ENCODE measurements at places on chromosomes 6 and 20. TPM values are rescaled to one million over a fixed set of nuclear protein-coding genes. Genes with fewer than 3 reads are reported as not detected.
A peak's percentile ranks its signal among the peaks of the same experiment; 100 is the strongest.

DNA sequence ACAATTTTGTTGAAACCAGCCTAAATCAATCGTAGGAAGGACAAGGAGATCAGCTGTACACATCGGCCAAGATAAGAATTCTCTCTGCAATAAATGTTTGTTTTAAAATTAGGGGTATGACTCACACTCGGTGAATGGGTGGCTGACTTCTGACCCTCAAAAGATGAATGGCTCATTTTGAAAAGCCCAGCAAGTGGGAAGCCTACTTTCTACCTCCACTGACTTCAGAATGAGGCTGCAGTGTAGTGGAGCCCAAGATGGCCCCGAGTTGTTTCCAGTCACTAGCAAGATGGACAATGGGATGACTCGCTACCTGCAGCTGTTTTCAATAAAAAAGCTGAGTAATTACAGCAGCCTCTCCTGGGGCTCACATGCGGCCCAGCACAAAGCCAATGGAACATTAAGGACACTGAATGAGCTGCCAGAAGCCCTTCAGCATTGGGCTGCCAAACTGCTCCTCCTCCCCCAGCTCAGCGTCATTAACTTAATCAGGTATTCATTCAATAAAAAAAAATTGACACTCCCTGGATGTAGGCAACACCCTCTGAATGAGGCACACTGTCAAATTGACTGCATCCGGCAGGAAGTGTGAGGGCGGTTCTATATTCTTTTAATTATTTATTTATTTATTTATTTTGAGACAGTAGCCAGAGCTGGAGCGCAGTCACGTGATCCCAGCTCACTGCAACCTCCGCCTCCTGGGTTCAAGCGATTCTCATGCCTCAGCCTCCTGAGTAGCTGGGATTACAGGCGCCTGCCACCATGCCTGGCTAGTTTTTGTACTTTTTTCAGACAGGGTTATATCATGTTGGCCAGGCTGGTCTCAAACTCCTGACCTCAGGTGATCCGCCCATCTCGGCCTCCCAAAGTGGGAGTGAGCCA, 107.3 kb downstream of the GMPR start:
- H3K27ac ChIP-seq, result peak overlapping the region; percentile 51
- no peak overlapping the region for H3K4me3 ChIP-seq
- H3K36me3 ChIP-seq, result no peaks in the 10 kb centered on the region
- H3K27me3 ChIP-seq, result no peaks in the 10 kb centered on the region
- H3K4me1 ChIP-seq, result peaks cover 17% of the 10 kb centered on the region

PPIL6 gene
- total RNA-seq, result 2.2 TPM

GRCh38 chr20:38700141-38700540, 24.1 kb upstream of the SLC32A1 start:
- H3K27ac ChIP-seq, result no peak overlapping the region
- H3K27me3 ChIP-seq, result peaks cover 44% of the 10 kb centered on the region
- DNase-seq, result no peak
- H3K4me1 ChIP-seq, result no peaks in the 10 kb centered on the region
- H3K4me3 ChIP-seq, result no peak overlapping the region
- no peaks in the 10 kb centered on the region for H3K36me3 ChIP-seq

DNA sequence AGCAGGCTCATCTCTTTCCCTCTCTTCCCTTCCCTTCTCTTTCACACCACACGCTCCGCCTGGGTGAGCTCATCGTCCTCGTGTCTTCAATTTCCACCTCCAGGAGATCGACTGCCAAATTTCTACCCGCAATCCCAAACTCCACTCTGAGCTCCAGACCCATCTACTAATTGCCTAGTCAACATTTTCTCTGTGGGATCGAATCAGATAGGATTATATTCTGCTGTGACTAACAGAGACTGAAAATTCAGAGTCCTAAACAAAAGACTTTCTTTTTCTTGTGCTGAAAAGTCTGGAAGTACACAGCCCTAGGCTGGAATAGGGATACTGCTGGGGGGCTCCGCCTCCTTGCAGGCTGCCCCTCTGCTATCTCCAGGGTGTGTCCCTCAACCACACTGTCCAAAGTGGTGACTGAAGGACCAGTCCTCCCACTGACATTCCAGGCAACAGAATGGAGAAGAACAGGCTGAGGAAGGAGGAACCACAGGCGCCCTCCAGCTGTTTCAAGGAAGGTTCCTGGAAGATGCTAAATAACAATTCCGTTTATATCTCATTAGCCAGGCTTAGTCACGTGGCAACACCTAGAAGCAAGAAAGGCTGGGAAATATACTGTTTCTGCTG, 5.0 kb upstream of the HSPA12B start:
- DNase-seq, result no peak
- no peak overlapping the region for H3K27ac ChIP-seq
- H3K36me3 ChIP-seq, result no peaks in the 10 kb centered on the region
- H3K27me3 ChIP-seq, result peaks cover 8% of the 10 kb centered on the region
- H3K4me3 ChIP-seq, result no peak overlapping the region

- no peaks in the 10 kb centered on the region for H3K36me3 ChIP-seq
- no peak for DNase-seq
- H3K27me3 ChIP-seq, result peaks cover 24% of the 10 kb centered on the region
- H3K4me1 ChIP-seq, result no peaks in the 10 kb centered on the region
- H3K27ac ChIP-seq, result no peak overlapping the region
Observed at GRCh38 chr20:59259946-59260345, 40.5 kb upstream of the EDN3 start.

GRCh38 chr6:46575530-46575929, 77.1 kb downstream of the CYP39A1 start:
- H3K27ac ChIP-seq, result no peak overlapping the region
- H3K4me3 ChIP-seq, result no peak overlapping the region
- H3K27me3 ChIP-seq, result no peaks in the 10 kb centered on the region
- no peaks in the 10 kb centered on the region for H3K36me3 ChIP-seq
- no peak for DNase-seq
- no peaks in the 10 kb centered on the region for H3K4me1 ChIP-seq

DNA sequence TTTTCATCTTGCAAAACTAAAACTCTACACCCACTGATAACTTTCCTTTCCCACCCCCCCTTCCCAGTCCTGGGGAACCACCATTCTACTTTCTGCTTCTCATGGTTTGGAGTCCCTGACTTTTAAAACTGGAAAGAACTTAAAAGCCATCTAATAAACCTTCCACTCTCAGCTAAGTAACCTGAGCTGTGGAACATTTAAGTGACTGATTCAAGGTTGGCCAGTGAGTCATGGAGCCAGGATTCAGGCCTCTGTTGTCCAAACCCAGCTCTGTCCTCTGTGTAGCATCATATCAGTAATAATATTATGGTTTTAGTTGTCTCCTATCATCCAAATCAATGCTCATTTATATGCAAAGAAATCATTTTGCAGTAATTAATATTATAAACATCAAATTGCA, 176.0 kb upstream of the NT5E start:
- no peak overlapping the region for H3K4me3 ChIP-seq
- no peak overlapping the region for H3K27ac ChIP-seq
- no peaks in the 10 kb centered on the region for H3K36me3 ChIP-seq
- DNase-seq, result no peak

FOXS1 gene
- total RNA-seq, result 6.3 TPM

CHRNA4 gene
- total RNA-seq, result 2.4 TPM

GRCh38 chr6:2132416-2132815, 113.0 kb downstream of the GMDS start:
- H3K27ac ChIP-seq, result no peak overlapping the region
- no peak for DNase-seq
- no peaks in the 10 kb centered on the region for H3K36me3 ChIP-seq
- H3K4me3 ChIP-seq, result no peak overlapping the region
- H3K4me1 ChIP-seq, result no peaks in the 10 kb centered on the region
- no peaks in the 10 kb centered on the region for H3K27me3 ChIP-seq

DNA sequence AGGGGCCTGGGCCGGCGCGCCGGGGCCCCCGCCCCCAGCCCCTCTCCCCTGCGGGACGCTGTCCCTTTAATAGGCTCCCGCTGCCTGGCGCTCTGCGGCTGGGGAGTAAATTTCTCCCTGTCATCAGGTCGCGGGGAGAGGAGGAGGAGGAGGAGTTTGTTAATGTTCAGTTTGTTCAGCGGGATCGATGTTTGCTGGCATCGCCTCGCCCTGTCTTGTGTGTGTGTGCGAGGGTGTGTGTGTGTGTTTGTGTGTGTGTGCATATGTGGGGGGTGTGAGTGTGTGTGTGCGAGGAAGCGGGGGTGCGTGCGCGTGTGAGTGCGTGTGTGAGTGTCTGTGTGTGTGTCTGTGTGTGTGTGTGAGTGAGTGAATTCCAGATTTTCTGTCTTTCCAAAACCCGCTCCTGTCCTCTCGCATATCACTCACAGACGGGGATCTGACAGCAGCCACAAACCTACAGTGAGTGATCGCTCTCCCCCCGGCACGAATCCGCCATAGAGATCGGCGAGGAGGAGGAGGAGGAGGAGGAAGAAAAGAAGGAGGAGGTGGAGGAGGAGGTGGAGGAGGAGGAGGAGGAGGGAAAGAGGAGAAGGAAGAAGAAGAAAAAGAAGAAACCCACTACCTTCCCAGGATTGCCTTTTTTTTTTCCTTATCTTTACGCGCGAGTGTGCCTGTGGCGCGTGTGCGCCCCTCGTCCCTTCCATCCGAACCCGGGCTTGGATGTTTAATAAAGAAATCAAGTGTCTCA, at the start of gene TSHZ2:
Gene TSHZ2, plus strand, starts transcription at position 169 of the 748 bp plus-strand sequence. CDS start 936 bp downstream, outside the sequence.
- H3K4me1 ChIP-seq, result no peaks in the 10 kb centered on the region
- peaks cover 25% of the 10 kb centered on the region for H3K27me3 ChIP-seq
- DNase-seq, result no peak
- no peak within 1 kb of the TSS for H3K27ac ChIP-seq
- H3K36me3 ChIP-seq, result no peaks in the 10 kb centered on the region

- no peaks in the 10 kb centered on the region for H3K27me3 ChIP-seq
- DNase-seq, result no peak
- H3K4me3 ChIP-seq, result no peak overlapping the region
- H3K36me3 ChIP-seq, result no peaks in the 10 kb centered on the region
- H3K4me1 ChIP-seq, result no peaks in the 10 kb centered on the region
- H3K27ac ChIP-seq, result no peak overlapping the region
Observed at GRCh38 chr6:135372758-135373157, 124.8 kb downstream of the AHI1 start.

TXLNB gene
- not detected for total RNA-seq

JPH2 gene
- total RNA-seq, result 0.49 TPM

GRCh38 chr6:8888468-8888867, 453.1 kb upstream of the SLC35B3 start:
- DNase-seq, result no peak
- no peak overlapping the region for H3K27ac ChIP-seq
- H3K27me3 ChIP-seq, result no peaks in the 10 kb centered on the region
- H3K4me1 ChIP-seq, result no peaks in the 10 kb centered on the region
- H3K4me3 ChIP-seq, result no peak overlapping the region

GRCh38 chr20:63074631-63075030, 67.9 kb upstream of the BHLHE23 start:
- no peak overlapping the region for H3K4me3 ChIP-seq
- DNase-seq, result no peak
- no peaks in the 10 kb centered on the region for H3K27me3 ChIP-seq
- H3K27ac ChIP-seq, result no peak overlapping the region
- H3K4me1 ChIP-seq, result peaks cover 7% of the 10 kb centered on the region
- no peaks in the 10 kb centered on the region for H3K36me3 ChIP-seq

- no peak for DNase-seq
- H3K27me3 ChIP-seq, result no peaks in the 10 kb centered on the region
- peaks cover 28% of the 10 kb centered on the region for H3K4me1 ChIP-seq
Observed at GRCh38 chr6:33433001-33433543, 13.2 kb downstream of the SYNGAP1 start.

DNA sequence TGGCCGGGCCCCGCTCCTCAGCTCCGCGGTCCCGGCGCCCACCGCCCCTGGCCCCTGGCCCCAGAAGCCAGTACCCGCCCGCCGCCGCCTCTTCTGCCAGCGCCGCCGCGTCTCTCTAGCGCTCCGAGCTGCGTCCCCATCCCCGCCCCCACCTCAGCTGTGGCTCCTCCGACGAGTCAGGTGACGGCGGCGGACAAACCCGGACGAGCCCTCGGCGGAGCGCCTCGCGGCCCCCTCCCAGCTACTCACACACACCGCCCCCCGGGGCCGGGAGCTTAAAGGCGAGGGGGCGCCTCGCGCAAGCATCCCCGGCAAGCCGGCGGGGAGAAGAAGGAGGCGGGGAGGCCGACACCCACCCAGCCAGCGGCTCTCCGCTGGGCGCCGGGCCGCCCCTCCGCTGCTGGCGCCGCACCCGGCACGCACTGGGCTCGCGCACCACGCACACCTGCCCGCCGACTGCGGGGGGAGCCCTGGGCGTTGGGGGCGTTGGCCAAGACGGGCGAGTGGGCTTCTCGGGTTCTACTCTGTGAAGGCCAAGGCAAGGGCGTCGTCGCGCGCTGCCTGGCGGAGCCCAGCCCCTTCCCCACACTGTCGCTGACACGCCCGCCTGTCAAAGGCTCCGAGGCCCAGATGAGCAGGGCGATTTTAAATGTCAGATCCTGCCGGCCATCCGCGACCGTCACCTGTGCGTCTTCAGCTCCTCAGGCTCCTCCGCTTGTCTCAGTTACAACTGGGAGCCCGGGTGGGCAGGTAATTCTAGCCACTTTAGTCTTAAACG, at the start of gene SNAP91:
Gene SNAP91, minus strand, starts transcription at position 132 of the 778 bp plus-strand sequence. CDS start 1,174 bp downstream, outside the sequence.
- no peak for DNase-seq
- peak within 1 kb of the TSS; percentile 51 for H3K4me3 ChIP-seq
- H3K27ac ChIP-seq, result no peak within 1 kb of the TSS
- no peaks in the 10 kb centered on the region for H3K4me1 ChIP-seq
- peaks cover 6% of the 10 kb centered on the region for H3K27me3 ChIP-seq
- no peaks in the 10 kb centered on the region for H3K36me3 ChIP-seq

GRCh38 chr6:111753573-111753972, 119.7 kb downstream of the FYN start:
- H3K4me1 ChIP-seq, result no peaks in the 10 kb centered on the region
- H3K27me3 ChIP-seq, result peaks cover 26% of the 10 kb centered on the region
- no peaks in the 10 kb centered on the region for H3K36me3 ChIP-seq
- no peak for DNase-seq
- no peak overlapping the region for H3K4me3 ChIP-seq
- H3K27ac ChIP-seq, result no peak overlapping the region

NEURL2 gene
- 3.0 TPM for total RNA-seq
